Stimulated activated CD8-positive, alpha-beta memory T cell treated with anti-CD3 and anti-CD28 coated beads, Interleukin-2, amount 100 ng/mL, for 1 hour (primary cell): ENCODE measurements at places on chromosomes 5 and 9.

DNA sequence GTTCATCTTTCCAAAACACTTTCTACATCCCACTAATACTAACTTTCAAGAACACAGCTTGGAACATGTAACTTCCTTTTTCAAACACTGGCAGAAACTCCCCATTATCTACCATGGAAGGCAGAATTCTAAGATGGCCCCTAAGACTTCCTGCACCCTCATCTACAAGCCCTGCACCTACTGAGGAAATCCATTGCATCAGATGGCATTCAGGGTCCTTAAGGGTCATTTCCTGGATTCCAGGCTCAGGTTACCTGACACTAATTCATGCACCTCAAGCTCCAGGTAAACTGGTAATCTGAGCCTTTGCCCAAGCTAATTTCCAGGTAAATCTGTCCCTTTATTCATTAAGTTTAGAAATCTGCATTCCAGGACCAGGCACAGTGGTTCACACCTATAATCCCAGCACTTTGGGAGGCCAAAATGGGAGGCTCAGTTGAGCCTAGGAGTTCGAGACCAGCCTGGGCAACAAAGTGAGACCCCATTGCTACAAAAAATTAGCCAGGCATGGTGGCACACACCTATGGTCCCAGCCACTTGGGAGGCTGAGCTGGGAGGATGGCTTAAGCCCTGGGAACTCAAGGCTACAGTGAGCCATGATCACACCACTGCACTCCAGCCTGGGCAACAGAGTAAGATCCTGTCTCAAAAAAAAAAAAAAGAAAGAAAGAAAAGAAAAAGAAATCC lies 91.6 kb downstream of the NFIB start:
- DNase-seq, result no peak

DNA sequence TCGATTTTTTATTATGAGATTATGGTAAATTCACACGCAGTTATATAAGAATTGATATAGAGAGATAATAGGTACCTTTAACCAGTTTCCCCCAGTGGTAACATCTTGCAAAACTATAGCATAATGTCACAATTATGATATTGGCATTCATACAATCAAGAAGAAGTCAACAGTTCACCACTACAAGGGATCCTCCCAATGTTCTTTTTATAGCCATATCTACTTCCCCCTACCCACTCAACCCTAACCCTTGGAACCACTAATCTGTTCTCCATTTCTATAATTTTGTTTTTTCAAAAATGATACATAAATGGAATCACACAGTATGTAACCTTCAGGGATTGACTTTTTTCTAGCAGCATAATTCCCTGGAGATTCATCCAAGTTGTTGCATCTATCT lies 9.8 kb downstream of the ACTL7B start:
- DNase-seq, result no peak

GRCh38 chr9:86809759-86810367 lies 137.4 kb downstream of the GAS1 start:
- no peak for DNase-seq

- no peak for DNase-seq
Observed at GRCh38 chr9:79057576-79057975, 514.2 kb upstream of the TLE4 start.

DNA sequence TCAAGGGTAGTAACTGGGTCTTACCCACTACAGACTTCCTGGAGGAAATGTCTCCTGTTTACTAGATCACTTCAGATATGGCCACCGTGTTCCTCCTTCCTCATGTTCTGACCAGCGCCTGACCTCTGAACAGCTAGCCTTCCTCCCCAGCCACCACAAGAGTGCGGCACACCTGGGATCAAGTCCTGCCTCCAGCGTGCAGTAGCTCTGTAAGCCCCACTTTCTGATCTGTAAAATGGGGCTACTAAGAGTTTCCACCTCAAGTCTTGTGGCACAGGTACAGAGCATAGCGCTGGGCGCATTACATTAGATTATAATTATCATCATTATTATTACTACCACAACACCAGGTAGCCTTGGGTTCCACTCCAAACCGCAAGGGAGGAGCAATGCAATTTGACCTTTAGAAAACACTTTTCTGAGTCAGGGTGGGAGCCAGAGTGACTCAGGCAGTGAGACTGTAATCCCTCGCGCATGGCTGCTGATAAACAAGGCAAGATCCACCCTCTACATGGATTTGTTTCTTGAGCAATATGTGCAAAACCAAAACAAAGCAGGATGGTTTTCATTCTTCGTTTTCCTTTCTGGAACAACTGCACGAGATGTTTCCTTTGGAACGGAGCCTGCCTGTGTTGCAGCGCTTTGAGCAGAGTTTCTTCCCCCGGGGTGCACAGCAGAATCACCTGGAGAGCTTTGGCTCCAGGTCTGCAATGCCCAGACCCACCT lies 65.0 kb upstream of the ANGPTL2 start:
- DNase-seq, result no peak
